Suprapubic skin (tissue), 4 donors: ENCODE measurements at places on chromosomes 16 and 17.

DNA sequence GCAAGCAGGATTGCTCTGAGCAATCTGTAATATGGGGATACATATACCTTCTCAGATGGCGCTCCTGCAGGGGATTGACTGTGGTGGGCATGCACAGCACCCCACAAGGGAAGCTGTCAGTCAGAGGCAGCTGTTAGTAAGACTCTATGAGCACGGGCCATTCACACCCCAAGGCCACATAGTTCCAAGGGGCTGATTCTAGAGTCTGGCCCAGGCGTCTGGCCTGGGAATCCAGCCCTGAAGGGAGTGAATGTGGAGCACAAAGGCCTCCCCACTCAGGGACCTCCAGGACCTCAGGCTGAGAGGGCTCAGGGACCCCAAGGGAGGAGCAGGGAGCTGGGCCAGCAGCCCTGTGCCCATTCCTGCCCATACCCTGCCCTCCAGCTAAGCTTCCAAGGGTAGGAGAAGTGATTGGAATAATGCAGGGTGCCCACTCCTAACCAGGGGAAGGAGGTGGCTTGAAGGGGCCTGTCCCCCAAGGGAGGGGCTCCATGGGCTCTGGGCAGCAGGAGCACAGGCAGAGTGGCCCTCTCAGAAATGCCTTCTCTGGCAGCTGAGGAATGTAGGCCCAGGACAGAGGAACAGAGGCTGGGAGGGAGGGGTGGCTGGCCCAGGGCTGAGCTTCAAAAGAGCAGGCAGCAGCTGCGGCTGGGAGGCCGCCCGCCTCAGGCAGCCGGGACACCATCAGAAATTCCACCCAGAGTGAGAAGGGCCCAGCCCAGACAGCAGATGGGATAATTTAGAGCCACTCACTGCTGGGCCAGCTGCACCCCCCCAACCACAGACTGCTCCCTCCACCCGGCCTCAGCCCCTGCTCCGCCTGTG lies 48.9 kb upstream of the MRPS23 start:
- no peak for DNase-seq

DNA sequence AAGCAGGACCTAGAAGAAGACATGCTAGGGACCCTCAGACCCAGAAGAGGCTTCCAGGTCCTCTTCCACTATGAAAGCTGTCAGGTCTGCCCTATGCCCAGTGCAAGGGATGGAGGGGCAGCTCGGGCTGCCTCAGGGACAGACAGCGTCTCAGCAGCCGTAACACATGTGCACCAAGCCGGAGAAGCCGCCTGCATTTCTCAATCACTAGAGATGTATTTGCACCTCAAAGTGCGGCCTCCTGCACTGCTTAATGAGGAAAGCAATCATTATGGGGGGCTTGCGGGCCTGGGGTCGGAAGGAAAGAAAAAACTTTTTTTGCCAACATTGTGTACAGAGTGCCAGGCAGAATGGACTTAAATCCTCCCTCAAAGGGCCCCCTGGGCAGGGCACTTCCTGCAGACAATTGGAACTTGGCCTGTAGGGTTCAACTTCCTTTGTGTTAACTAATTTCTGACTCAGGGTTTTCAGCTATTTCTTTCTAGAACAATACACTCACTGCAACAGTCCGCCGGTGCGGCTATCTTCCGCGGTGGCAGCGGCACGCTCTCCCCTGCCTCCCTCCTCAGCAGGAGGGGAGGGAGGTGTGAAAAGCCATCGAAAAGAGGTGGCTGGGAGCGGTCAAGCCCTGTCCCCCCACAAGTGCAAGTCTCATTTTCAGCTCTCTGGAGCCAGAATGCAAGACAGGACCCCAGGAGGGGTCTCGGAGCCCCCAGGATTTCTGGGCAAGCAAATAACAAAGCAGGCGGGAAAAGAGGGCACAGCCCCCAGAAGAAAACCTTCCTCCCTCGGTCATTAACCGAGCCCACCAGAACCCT lies 101.2 kb downstream of the ZNF423 start:
- no peak for DNase-seq

- peak; percentile 87 for DNase-seq
These were observed 88.0 kb upstream of the RPRML start for GRCh38 chr17:47066841-47067682.

DNA sequence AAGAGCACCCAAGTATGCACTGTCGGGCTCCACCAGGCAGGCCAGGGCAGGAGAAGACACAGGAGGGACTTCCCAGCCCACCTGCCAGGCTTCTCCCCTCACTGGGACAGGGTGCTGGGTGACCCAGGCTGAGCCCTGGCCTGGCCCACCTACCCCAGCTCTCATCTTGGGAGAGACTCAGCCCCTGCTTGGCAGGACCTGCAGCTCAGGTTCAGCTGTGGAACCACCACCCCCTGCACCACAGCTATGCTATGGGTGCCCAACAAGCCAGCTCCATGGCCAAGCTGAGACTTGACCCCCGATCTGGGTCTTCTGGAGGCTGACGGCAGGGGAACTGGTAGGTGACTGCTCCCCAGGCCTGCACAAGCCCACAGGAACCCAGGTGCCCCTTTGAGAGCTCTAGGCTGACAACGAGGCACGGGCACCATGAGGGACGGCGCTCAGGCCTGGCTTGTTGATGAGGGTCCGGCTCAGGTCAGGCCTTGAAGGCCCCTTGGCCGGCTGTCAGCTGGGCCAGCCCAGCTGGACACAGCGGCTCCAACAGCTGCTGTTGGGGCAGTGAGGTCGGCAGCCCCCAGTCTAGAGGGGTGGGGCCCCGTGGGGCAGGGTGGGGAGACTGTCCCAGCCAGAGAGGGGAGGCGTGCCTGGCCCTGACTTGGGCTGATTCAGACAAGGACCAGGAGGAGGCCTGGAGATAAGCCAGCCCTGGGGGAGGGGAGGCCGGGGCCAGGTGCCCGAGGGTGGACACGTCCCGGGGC lies 4.6 kb downstream of the RPUSD1 start:
- no peak for DNase-seq

- DNase-seq, result no peak
These were observed 40.8 kb upstream of the NACA2 start for GRCh38 chr17:61631800-61632199.

DNA sequence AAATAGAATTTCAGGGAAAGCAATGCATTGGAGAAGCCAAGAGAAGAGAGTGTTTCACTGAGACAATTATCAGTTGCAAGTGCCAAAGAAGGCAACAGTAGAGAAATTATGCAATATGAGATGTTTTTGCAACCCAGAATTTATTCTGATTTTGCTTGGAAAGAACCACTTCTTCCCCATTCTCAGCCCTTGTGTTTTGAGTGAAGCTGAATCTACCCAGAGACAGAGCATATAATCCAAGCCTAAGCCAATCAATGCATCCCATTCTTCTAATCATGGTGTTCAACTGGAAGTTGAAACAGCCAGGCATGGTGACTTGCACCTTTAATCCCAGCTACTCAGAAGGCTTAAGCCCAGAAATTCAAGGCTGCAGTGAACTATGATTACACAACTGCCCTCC lies 6.9 kb upstream of the SCNN1G start:
- DNase-seq, result no peak

DNA sequence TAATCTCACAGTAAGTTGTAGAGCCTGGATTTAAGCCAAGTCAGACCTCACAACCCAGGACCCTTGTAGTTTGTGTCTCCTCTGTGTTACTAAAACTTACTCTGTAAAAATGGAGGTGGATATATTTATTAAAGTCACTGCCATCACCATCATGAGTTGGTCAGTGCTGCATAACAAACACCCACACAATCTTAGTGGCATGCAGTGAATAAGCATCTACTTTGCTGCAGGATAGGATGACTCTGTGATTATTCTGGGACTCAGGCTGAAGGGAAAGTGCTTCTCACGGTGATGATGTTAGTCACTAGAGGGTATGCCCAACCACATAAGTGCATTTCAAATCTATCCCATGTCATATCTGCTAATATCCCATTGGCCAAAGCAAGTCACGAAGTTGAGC lies 398.7 kb downstream of the XYLT1 start:
- no peak for DNase-seq
